ENCODE measurements at places on chromosomes 4 and X.
A peak's percentile ranks its signal among the peaks of the same experiment; 100 is the strongest.

- DNase-seq, result no peak
These were observed 16.5 kb upstream of the HPRT1 start for GRCh38 chrX:134443461-134443860.

DNA sequence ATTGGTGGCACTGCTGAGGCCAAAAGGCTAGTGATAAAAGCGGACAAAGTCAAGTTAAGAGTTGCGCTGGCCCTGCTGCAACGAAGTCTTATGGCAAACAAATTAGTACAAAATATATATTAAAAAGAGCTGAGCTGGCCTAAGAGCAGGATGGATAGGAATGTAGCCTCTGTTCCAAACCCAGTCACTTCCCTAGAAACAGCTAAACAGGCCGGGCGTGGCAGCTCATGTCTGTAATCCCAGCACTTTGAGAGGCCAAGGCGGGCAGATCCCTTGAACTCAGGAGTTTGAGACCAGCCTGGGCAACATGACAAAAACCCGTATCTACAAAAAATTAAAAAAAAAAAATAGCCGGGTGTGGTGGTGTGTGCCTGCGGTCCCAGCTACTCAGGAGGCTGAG, 32.4 kb upstream of the UGDH start:
- DNase-seq, result no peak

- no peak for DNase-seq
These were observed 118.1 kb upstream of the EMCN start for GRCh38 chr4:100635899-100636298.

GRCh38 chrX:37599729-37600128, 28.3 kb downstream of the LANCL3 start:
- peak; percentile 12 for DNase-seq

- DNase-seq, result no peak
These were observed 16.3 kb downstream of the RTL5 start for GRCh38 chrX:72115380-72115779.

GRCh38 chrX:154125391-154126040, 18.5 kb upstream of the OPN1LW start:
- no peak for DNase-seq

- DNase-seq, result no peak
These were observed 32.5 kb upstream of the DDX3X start for GRCh38 chrX:41301438-41301824.

GRCh38 chr4:26885912-26886274, 25.3 kb downstream of the STIM2 start:
- DNase-seq, result no peak

DNA sequence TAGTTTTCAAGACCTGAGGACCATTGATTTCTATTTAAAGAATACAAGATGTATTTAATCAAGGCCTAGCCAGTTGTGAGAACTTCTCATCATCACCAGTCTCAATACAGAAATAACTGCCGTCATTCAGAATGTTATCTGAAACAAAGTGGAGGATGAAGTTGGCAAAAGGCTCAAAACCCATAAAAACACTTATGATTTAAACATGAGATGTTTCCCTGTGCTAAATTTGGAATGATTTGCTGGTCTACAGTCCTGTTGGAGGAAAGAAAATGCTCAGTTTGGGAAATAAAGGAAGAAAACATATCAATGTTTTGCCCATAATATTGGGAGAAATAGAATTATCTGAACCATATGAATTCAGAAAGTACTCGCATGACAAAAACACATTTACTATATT, 192.2 kb downstream of the ADGRA3 start:
- no peak for DNase-seq

- no peak for DNase-seq
These were observed 184.4 kb upstream of the CASK start for GRCh38 chrX:42107495-42108488.

GRCh38 chr4:20273793-20274192, 22.1 kb downstream of the SLIT2 start:
- peak; percentile 76 for DNase-seq

- DNase-seq, result no peak
These were observed 13.6 kb downstream of the RBPJ start for GRCh38 chr4:26334366-26334765.

DNA sequence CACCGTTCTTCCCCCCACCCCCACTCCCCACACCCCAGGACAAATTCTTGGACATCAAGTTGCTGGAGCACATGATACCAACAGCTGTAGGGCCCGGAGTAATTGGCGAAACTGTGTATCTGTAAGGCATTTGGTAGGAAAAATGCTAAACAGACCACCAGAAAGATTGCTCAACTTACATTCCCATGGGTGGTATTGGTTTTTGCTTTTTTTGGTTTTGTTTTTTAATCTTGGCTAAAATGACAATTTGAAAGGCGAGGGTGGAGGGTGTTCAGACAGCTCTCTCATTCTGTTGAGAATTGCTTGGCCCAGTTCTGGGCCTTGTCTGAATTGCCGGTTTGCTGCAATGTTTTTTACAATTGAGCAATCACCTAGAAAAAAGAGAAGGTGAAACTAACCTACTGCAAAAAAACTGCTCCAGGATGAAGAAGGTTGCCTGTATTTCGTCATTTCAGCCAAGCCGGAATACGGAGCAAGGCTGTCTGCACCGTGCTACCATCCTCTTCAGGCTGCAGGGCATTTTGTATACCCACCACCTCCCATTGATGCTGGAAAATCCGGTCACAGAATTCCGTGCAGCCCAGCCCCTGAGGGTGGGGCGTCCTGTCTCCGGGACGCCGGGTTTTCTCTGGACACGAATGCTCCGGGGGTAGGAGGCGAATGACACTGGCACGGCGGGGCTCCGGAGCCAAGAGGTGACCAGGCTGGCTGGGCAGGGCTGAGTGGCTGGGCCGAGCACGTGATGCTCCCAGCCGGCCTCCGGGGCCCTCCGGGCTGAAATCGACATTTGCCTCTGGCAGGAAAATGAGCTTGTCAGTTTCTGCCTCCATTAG, at the start of gene CLCN4:
Gene CLCN4, plus strand, starts transcription at position 777 of the 833 bp plus-strand sequence. CDS start 28,058 bp downstream, outside the sequence.
- peak; percentile 57 for DNase-seq

GRCh38 chr4:86218746-86219473, 140.9 kb downstream of the MAPK10 start:
- DNase-seq, result peak; percentile 36
